ENCODE measurements at places on chromosomes 1 and 21.

- H3K4me3 ChIP-seq = no peak overlapping the region
- no peak overlapping the region for H3K27ac ChIP-seq
- no peaks in the 10 kb centered on the region for H3K4me1 ChIP-seq
- no peak for DNase-seq
- no peaks in the 10 kb centered on the region for H3K36me3 ChIP-seq
These were observed 448.3 kb downstream of the MATN1 start for GRCh38 chr1:30274976-30275621.

- no peaks in the 10 kb centered on the region for H3K36me3 ChIP-seq
- no peak for DNase-seq
- no peaks in the 10 kb centered on the region for H3K27me3 ChIP-seq
- H3K27ac ChIP-seq = no peak overlapping the region
These were observed 109.6 kb downstream of the PLPP3 start for GRCh38 chr1:56469640-56470371.

- H3K27ac ChIP-seq = no peak overlapping the region
- H3K4me1 ChIP-seq = no peaks in the 10 kb centered on the region
- DNase-seq = no peak
- no peaks in the 10 kb centered on the region for H3K27me3 ChIP-seq
- no peaks in the 10 kb centered on the region for H3K36me3 ChIP-seq
These were observed 35.4 kb upstream of the CITED4 start for GRCh38 chr1:40897513-40897912.

DNA sequence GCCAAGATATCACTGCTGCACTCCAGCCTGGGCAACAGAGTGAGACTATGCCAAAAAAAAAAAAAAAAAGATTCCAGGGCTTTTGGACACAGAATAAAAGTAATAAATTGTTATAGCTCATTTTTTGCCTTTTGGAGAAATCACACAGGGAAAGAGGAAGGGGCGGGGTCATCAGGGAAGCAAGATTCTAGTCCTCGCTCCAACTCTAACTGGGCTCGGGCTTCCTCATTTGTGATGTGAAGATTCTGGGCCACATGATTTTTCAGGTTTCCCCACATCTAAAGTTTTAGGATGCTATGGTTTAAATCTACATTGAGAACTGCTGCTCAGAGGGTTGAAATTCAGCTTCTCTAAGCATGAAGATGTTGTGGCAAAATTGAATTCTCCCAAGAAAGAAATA, 179.3 kb upstream of the PLXNA2 start:
- no peak overlapping the region for H3K4me3 ChIP-seq
- no peaks in the 10 kb centered on the region for H3K4me1 ChIP-seq
- no peak for DNase-seq
- no peak overlapping the region for H3K27ac ChIP-seq

- H3K27ac ChIP-seq = no peak overlapping the region
- no peak overlapping the region for H3K4me3 ChIP-seq
- no peaks in the 10 kb centered on the region for H3K4me1 ChIP-seq
- no peak for DNase-seq
- H3K36me3 ChIP-seq = no peaks in the 10 kb centered on the region
- no peaks in the 10 kb centered on the region for H3K27me3 ChIP-seq
These were observed 2.1 kb downstream of the MYBPH start for GRCh38 chr1:203173566-203173965.

DNA sequence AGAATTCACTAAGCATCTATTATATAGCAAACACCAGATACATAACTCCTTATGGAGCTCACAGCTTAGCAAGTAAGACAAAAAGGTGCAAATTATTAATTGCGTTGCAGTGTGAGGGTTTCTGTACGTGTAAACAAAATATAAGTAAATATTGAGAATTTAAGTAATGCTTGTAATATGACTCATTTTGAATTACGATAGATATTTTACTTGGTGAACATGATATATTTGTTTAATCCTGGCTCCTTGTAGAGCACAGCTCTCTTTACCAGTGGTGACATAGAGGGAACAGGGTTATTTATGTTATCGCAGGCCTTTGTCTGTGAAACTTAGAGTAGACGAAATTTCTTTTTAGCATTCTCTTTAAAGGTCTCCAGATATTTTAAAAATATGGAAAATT, 36.4 kb downstream of the LYPLAL1 start:
- no peak for DNase-seq
- H3K27ac ChIP-seq = no peak overlapping the region

DNA sequence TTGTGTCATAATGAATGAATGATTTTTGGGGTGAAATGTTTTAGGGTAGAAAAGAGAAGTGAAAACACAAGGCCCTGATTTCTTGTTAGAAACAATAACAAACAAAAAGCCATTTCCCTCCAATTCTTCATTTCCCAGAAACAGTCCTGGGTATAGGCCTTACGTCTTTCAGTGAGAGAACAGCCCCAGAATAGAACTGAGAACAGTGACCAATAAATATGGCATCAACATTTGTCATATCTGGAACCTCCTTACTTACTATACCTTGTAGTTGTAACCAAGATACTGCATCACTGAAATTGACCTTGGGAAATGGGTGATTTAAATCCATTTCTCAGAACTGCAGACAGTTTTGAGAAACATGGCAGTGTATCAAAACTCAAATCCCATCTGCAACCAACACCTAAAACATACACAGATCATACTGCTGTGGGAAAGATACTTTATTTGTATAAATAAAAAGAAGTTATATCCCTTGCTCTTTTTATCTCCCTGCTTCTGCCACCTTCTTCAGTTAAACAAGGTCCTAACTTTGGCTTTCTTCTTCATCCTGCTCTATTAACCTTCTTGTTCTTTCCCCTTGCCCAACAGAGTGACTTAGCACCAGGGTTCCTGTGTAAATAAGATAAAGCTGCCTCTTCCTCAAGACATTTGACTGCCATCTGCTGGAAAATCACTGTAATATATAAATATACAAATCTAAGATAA, 19.5 kb downstream of the XKR8 start:
- DNase-seq = no peak
- H3K36me3 ChIP-seq = peaks cover 19% of the 10 kb centered on the region
- peak overlapping the region; percentile 45 for H3K27ac ChIP-seq
- no peaks in the 10 kb centered on the region for H3K27me3 ChIP-seq
- H3K4me1 ChIP-seq = no peaks in the 10 kb centered on the region
- no peak overlapping the region for H3K4me3 ChIP-seq

GRCh38 chr1:33519240-33519884, 46.9 kb downstream of the ZSCAN20 start:
- H3K27ac ChIP-seq = no peak overlapping the region
- H3K27me3 ChIP-seq = no peaks in the 10 kb centered on the region
- H3K36me3 ChIP-seq = no peaks in the 10 kb centered on the region
- DNase-seq = no peak
- no peak overlapping the region for H3K4me3 ChIP-seq
- no peaks in the 10 kb centered on the region for H3K4me1 ChIP-seq

- no peaks in the 10 kb centered on the region for H3K27me3 ChIP-seq
- no peaks in the 10 kb centered on the region for H3K36me3 ChIP-seq
- DNase-seq = no peak
- H3K4me3 ChIP-seq = no peak overlapping the region
- H3K27ac ChIP-seq = no peak overlapping the region
- no peaks in the 10 kb centered on the region for H3K4me1 ChIP-seq
These were observed 24.1 kb downstream of the BCL9 start for GRCh38 chr1:147565189-147565980.

DNA sequence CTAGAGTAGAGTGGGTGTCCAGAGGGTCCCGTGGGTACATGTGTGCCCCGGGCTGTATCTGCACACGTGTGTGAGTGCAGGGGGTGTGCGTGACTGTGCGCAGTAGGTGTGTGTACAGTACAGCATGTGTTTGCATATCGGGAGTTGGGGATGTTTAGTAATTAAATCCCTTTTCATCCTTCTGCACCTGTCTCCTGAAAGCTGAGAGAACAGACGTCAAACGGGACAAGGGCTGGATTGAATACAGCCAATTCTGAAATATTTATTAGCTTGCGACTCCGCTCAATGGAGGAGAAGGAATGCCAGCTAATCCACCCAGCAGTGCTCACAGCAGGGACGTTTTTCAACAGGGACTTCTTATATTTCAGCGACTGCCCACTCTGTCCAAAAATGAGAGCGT, 44.7 kb upstream of the CASZ1 start:
- no peaks in the 10 kb centered on the region for H3K27me3 ChIP-seq
- no peaks in the 10 kb centered on the region for H3K4me1 ChIP-seq
- no peaks in the 10 kb centered on the region for H3K36me3 ChIP-seq
- no peak overlapping the region for H3K4me3 ChIP-seq
- H3K27ac ChIP-seq = no peak overlapping the region
- DNase-seq = no peak

DNA sequence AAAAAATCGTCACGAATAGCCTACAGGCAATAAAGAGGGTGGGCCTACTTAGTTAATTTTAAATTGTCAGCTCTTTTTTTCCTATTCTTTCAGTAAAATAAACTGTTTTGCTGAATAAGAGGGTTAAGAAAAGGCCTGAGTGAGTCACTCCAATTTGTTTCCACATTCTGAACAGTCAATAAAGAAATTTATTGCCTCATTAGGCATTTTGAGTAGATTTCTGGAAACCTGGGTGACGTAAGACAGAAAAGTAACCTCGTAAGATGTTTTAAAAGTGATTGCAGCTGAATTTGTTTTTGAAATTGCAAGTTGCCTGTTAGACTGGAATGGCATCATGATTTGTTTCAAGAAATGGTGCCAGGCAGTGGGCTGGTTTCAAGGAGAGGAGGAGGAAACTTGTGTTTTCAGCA, 439.3 kb downstream of the USP25 start:
- H3K27ac ChIP-seq = no peak overlapping the region
- H3K36me3 ChIP-seq = no peaks in the 10 kb centered on the region
- no peaks in the 10 kb centered on the region for H3K27me3 ChIP-seq

DNA sequence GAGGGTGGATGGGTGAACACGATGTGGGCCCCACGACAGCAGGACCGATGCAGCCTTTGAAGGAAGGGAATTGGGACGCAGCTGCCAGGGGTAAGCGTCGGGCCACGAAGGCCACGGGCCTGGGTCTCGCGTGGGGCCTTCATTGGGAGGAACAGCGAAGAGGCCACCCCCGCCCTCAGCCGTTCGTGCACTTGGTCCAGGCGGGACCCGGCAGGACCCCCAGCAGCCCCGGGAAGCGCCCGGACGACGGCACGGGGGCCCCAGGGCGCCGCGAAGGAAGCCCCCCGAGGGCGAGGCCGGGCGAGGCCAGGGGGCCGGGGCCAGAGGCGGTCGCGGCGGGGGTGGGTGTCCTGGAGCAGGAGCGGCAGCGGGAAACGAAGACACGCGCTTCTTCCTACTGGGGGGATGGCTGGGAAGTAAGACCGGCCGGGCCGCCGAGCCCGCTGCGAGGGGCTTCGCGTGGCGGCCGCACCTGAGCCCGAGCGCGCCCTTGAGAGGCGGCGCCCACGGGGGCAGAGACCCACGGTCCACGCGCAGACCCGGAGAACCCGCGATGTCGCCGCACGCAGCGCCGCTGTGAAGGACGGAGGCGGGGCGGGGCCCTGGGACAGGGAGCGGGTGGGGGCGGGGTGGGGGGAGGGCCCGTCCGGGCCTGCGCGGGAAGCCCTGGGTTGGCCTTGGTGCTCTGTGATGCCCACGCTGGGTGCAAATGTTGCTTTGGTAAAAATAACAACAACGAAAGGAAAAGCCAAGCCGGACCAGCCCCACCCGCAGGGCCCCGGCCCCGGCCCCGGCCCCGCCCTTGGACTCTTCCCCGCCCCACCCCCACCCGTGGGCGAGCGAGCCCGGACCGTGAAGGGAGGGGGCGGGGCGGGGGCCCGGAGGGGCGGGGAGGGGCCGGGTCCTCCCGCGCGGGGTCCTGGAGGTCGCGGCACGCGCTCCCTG, 56.0 kb upstream of the ADARB1 start:
- H3K27me3 ChIP-seq = no peaks in the 10 kb centered on the region
- peak; percentile 79 for DNase-seq
- peaks cover 8% of the 10 kb centered on the region for H3K4me1 ChIP-seq
- H3K4me3 ChIP-seq = peak overlapping the region; percentile 63
- H3K27ac ChIP-seq = peak overlapping the region; percentile 93

- no peaks in the 10 kb centered on the region for H3K27me3 ChIP-seq
- no peaks in the 10 kb centered on the region for H3K4me1 ChIP-seq
- no peak for DNase-seq
- H3K27ac ChIP-seq = no peak overlapping the region
- no peaks in the 10 kb centered on the region for H3K36me3 ChIP-seq
These were observed 247.1 kb downstream of the COL11A1 start for GRCh38 chr1:102861247-102861646.

- H3K27me3 ChIP-seq = no peaks in the 10 kb centered on the region
- DNase-seq = no peak
- no peaks in the 10 kb centered on the region for H3K36me3 ChIP-seq
- H3K27ac ChIP-seq = no peak overlapping the region
- no peak overlapping the region for H3K4me3 ChIP-seq
These were observed 235.4 kb upstream of the LYPLAL1 start for GRCh38 chr1:218938259-218938658.

Measured in ascending aorta (tissue), 2 donors.